Stimulated activated CD8-positive, alpha-beta memory T cell treated with anti-CD3 and anti-CD28 coated beads, Interleukin-15, amount 100 ng/mL, for 1 hour (primary cell): ENCODE measurements at places on chromosomes 1 and 21.

GRCh38 chr1:151534662-151535278, 5.3 kb upstream of the TUFT1 start:
- DNase-seq, result peak; percentile 69

DNA sequence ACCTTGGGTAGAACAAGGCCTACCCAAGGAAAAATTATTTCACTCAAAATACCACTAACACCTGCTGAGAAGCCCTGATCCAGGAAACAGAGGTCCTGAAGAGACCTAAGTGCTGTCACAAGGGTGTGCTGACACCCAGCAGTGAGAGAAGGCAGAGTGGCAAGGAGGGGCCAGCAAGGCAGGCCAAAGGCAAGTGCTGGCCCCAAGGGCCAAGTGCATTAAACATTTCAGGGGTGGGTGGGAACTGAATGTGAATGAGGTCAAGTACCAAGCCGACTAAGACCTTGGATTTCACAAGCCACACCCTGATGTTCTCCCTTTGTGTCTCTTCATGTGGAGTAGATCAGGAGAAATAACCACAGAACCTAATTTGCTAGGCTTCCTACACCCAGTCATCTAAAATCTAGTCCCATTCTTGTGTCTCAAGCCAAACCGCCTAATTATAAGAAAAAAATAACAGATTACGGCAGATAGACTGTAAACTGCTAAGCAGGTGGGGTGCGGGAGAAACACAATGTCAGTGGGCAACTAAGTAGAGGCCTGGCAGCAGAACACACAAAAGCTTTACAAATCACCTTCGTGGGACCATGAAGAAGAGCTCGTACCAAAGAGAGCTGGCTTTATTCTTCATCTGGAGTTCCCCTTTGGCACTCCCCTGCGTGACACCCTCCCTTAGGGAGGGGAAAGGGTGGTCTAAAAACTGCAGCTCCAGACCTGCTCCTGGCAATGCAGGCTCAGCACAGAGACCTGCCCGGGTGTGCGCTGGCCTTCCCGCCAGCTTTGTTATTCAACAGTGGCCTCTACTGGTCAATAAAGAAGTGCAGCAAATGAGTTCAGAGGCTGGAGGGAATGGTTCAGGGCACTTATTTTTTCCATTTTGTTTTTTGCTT, 8.7 kb downstream of the UBE2G2 start:
- DNase-seq, result no peak

DNA sequence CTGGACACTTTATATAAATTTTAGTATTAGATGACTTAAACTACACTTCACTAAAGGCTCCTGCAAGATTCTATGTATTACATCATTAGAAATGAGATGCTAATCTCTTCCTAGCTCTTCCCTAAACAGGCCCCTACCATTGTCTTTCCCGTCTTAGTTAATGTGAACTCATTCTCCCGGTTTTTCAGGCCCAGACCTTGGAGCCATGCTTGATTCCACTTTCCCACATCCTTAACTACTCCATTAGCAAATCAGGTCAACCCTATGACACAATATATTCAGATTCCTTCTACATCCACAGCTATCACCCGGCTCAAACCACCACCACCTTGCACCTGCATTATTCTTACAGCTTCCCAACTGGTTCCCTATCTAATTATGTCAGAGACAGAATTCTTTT, 73.3 kb downstream of the NVL start:
- DNase-seq, result no peak

GRCh38 chr1:61087571-61087970, 5.2 kb downstream of the NFIA start:
- DNase-seq, result no peak

DNA sequence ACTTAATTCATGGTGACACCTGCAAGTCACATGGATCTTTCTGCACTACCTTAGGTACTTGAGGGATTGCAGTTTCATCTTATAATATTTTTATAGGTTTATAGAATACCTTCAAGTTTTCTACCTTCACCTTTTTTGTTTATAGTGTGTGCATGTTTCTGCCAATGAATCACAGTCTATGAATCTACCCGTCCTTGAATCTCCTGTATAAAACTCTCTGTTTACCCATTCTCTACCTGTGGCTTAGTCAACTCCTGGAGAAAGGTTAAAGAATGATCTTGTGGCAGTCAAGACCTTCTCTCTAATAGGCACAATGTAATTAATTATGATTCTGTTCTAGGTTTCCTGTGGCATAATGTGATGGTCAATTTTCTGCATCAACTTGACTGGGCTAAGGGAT, 3.2 kb upstream of the GSTM2 start:
- DNase-seq, result no peak

GRCh38 chr21:15010645-15011044, 54.2 kb downstream of the NRIP1 start:
- no peak for DNase-seq

GRCh38 chr1:22119626-22120468, 23.1 kb downstream of the WNT4 start:
- no peak for DNase-seq

DNA sequence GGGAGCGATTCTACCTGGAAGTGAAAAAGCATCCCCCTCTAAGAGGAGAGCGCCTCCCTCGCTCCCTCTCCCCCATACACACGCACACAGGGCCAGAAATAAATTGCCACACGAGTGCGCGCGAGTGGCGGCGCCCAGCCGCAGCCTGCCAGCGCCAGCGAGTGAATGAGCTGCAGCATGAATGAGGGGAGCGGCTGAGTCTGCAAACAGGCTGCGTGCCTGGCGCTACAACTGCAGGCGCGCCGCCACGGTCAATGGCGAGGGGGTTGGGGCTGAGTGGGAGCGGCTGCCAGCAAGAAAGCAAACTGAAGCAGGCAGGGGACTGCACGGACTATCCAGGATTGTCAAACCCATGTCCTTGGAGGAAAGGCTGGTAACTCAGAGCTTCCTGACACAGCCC, 2.2 kb downstream of the CAMK1G start:
- no peak for DNase-seq

GRCh38 chr1:58931024-58931423, 147.2 kb upstream of the JUN start:
- no peak for DNase-seq

DNA sequence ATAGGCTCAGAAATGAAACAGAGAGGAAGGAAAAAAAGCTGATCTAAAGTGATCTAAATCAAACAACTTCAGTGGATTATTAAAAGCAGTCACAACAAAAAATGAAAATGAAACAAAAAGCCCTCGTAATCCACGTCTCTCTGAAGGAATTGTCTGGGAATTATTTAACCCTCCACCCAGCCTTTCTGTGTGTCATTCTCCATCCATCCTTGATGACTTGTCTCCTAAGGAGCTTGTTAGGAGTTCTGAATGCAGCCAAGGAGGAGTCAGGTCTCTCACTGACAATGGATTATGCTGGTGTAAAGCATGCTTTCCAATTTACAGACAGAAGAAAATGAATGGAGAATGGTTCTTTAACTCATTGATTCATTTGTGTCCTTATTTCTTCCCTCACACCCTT, 359.3 kb upstream of the RUNX1 start:
- no peak for DNase-seq

GRCh38 chr1:28087614-28088167, 719 bp downstream of the EYA3 start:
- no peak for DNase-seq

DNA sequence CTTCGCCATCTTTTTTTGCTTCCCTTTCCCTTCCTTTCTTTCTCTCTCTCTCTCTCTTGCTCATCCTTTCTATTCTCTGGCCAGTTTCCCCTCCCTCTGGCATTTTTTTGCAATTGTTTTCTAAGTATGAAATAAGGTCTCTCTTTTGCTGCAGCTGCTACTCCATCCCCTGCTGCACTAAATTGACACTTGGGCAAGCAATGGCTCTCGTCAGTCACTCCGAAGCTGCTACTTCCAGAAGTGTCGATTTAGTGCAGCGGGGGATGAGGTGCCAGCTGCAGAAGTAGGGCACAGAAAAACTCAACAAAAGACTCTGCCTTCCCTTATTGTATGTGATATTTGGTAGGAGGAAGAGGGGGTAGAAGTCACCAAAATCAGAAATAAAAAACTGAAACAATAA, 642.3 kb downstream of the RWDD3 start:
- DNase-seq, result no peak

DNA sequence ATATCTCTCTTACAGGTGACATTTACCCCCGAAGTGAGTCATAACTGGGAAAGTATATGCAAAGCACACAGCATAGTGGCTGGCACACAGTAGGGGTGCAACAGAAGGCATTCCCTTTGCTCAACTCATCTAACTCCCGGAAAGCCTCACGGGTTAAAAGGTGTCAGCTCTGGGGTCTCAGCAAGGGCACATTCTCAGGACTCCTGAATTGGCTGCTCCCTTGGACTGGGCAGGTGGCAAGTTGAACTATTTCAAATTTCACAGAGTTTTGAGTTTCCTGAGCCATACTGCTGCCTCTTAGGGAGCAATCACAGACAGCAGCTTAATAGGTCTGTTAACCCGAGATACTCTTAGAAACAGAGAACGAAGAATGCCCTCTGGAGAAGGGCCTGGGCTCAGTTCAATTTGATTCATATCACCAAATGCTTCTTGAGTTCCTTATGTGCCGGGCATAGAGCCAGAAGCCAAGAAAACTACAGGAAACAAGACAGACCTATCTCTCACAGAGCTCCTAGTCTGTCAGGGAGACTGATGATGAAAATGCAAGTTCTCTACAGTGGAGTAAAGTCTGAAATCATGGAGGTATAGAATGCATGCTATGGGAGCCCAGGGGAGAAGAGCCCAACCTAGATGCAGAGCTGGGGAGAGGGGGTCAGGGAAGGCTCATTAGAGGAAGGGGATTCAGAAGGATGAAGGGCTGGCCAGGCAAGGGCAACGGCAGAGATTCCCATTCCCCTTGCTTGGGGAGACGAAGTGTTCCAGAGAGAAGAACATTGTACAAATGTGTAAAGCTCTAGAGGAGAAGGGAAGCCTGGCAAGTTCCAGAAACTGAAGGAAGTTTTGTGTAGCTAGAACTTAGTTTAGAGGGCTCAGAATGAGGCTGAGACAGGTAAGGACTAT, 143.9 kb upstream of the HMGB4 start:
- DNase-seq, result no peak

GRCh38 chr1:65401612-65402011, 18.9 kb upstream of the LEPR start:
- DNase-seq, result no peak

- DNase-seq, result no peak
These were observed 39.1 kb upstream of the KIF21B start for GRCh38 chr1:201062511-201063091.

GRCh38 chr1:174497478-174497877, 49.7 kb downstream of the GPR52 start:
- no peak for DNase-seq

DNA sequence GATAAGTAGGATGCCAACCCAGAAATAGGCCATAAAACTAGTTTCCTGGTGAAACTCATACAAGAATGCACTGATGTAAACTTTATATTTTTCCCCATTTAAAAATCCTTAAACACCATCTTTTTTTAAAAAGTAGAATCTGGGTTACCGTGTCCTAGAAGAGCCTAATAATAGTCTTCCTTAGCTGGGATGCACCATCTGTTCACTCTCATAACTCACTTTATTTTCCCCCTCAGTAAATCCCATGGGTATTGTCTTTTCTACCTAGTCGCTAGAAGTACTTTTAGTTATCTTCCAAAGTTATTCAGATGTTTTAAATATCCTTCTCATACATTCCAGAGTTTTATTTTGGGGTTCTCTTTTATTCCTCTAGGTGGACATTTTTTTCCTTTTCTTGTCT, 250.2 kb downstream of the PLA2G4A start:
- no peak for DNase-seq

GRCh38 chr1:79815115-79815514, 808.6 kb upstream of the ADGRL4 start:
- DNase-seq, result no peak

GRCh38 chr1:116540088-116540487, 30.7 kb downstream of the CD58 start:
- no peak for DNase-seq

DNA sequence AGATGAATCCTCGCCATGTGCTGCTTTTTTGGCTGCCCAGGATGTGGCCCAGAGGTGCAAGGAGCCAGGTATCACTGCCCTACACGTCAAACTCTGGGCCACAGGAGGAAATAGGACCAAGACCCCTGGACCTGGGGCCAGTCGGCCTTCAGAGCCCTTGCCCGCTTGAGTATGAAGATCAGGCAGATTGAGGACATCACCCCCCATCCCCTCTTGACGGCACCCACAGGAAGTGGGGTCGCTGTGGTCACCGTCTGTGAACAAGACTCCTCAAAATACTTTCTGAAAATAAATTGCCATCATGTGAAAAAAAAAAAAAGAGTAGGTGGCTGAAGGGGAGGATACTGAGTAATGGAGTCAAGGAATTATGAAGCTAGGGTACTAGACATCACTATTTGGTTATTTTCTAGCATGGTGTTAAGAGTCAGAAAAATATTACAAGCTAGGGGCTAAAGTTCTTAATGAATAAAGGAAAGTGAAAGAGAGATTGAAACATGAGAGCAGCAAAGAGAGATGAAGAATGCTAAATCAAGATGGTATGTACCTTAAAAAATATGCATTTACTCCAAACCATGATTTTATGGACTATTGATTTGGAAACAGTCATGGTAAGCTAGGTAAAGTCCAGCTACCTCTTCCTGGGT, 84.9 kb downstream of the CLEC20A start:
- DNase-seq, result no peak

DNA sequence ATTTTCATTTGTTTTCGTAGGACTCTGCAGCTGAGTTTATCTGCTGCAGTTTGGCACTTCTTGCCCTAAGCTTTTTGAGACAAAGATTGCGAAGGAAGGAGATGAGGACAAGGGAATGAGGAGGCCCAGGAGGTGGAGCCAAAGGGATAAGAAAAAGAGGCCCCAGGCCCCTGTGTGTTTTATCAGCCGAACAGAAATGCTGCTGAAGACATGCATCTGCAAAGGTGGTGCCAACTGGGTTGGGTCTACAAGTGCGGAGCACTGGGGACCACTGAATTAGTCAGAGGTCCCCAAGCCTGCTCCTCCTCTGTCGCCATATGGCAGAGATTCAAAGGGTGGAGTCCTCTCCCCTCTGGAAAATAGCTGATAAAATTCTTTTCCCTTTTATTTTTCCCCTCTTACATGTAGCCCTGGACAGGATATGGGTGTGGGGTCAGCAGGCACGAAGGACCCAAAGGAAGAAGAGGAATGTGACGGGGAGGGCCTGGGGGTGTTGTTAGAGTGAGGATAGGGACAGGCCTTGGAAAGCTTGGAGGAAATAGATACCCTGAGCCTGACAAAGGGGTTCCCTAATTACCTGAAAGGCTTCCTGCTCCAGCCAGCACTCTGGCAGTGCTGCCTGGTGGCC, 2.7 kb downstream of the CD34 start:
- no peak for DNase-seq

GRCh38 chr1:206490771-206491405, 16.4 kb upstream of the RASSF5 start:
- no peak for DNase-seq

- DNase-seq, result no peak
These were observed 1.2 kb downstream of the LMNA start for GRCh38 chr1:156115514-156116374.

GRCh38 chr1:44305962-44306422, 49.1 kb downstream of the ERI3 start:
- DNase-seq, result no peak
